Brain pericyte (primary cell): ENCODE measurements at places on chromosomes 16 and 17.

- no peak for DNase-seq
Measured at GRCh38 chr16:69376393-69377059, 9.3 kb downstream of the TERF2 start.

DNA sequence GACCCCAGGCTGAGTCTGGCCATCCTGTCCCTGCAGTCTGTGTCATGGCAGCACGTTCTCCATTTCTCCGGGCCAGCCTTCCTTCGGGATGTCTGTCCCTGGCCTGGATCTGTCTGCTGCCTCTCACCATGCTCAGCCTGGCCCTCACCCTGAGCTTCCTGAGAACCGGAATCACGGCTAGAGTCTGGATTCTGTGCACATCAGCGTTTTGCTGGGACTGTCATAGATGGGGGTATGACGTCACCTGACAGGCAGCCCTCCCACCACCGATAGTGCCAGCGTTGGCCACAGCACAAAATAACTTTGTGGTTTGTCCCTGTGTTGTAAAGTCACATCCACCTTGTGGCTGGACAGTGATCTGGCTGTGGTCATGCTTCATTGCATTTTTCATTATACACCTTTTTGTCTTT lies 59.2 kb downstream of the B9D1 start:
- DNase-seq, result no peak

DNA sequence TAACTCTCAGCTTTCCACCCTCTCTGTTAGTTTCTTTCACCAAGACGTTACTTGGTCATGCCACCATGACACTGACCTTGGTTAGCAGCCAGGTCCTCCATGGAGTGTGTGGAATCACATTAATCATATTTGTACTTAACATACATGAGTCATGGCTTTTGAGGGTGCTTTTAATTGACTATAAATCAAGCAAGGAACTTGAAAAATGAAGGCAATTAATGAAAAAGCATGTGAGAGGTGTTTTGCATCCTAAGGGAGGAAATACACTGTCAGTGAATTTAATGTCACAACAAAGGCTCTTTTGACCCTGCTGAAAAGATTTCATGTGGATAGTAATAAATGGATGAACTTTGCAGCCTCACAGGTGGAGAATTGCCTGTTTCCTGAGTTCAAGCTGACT lies 240.7 kb downstream of the CDH13 start:
- no peak for DNase-seq

DNA sequence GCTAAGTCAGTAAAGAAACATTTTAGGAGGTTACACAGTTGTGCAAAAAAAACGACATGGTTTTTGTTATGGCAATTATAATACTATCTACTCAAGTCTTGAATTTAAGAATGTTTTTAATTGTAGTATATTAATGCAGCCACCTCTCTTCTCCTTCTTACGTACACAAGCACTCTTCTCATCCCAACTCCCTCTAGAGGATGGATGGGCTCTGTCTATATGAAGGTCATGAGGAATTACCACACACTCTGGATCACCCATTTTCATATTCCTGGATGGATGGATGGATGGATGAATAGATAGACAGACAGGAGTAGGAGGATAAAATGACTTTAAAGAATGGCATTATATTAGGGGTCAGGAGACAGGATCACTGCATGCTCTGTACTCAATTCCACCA lies 120.0 kb downstream of the PHKB start:
- no peak for DNase-seq

- DNase-seq, result no peak
Measured at GRCh38 chr17:27451906-27452305, 4.3 kb upstream of the KSR1 start.

GRCh38 chr16:65763640-65764305 lies 602.7 kb upstream of the CDH5 start:
- no peak for DNase-seq

DNA sequence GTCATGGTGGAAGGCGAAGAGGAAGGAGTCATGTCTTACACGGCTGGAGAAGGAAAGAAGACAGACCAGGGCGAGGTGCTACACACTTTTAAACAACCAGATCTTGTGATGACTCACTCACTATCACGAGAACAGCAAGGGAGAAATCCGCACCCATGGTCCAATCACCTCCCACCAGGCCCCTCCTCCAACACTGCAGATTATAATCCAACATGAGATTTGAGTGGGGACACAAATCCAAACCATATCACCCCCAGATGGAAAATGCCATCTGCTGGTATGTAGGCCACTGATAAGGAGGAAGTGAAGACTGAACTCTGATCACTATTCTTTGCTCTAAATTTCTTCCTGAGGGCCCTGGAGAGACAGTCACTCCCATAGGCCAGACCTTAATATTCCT lies 7.5 kb upstream of the ITGAX start:
- DNase-seq, result no peak

DNA sequence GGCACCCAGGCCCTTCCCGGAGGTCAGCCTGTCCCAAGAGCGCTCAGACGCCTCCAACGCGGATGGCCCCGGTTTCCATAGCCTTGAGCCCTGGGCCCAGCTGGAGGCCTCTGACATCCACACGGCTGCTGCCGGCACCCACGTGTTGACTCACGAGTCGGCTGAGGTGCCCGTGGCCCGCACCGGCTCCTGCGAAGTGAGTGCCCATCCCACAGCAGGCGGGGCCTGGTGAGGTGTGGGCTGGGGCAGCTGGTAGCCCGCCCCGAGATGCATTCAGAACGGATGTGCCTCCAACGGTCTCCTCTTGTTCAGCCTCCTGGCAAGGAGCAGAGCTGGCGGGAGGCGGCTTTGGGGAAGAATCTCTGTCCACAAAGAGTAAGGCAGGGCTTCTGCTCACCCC lies 2.7 kb downstream of the WDR90 start:
- DNase-seq, result no peak

DNA sequence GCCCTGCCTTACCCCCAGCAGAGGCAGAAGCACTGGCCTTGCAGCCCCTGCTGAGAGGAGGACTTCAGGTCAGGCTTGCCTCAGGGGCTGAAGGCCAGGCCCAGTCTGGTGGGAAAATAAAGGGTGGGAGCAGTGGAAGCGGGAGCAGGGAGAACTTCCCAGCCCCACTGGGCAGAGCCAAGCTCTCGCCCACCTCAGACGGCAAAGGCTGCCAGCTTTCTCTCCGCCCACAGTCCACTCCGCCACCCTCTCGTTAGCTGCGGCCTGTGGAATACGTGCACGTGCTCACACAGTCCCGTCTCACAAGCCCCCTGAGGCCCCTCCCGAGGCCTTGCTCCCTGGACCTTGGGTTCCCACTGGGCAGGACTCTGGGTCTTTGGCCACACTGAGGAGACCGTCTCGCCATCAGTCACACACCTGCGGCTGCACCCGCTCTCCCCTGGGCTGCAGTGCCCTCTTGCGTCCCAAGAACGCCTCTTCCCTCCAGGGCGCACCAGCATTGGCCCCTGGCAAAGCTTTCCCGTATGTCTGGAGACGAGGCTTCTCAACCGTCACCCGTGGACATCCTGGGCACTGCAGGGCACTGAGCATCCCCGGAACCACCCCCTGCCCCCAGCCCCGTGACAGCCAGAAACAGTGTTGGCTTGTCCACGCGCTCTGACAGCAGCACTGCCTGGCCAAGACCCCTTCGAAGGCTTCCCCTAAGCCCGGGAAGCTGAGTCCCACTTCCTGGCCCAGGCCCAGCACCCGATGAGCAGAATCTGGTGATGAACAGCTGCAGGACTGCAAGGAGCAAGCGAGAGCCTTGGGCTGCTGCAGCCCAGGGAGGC lies 8.3 kb downstream of the MRPL28 start:
- no peak for DNase-seq

- no peak for DNase-seq
Measured at GRCh38 chr17:6508519-6509030, 47.8 kb downstream of the PITPNM3 start.

- DNase-seq, result no peak
Measured at GRCh38 chr17:67390006-67390645, 13.0 kb downstream of the PITPNC1 start.

- no peak for DNase-seq
Measured at GRCh38 chr16:71474864-71475263, 12.8 kb upstream of the ZNF23 start.

DNA sequence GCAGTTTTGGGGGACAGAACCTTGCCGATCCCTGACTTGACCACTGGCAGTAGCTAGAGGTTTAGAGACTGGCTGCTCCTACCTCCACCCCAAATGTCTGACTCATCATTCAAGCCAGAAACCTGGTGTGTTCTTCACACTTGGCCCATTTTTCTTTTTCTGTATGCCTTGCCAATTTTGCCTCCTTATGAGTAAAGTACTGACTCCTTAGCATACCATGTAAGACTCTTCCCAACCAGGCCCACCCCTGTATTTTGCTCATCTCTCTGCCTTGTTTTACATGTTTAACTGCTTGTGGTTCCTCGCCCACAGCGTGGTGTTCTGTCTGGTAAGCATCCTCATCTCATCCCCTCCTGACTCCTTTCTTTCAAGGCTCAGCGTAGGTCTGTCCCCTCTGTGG lies 37.9 kb downstream of the NUP88 start:
- DNase-seq, result no peak

DNA sequence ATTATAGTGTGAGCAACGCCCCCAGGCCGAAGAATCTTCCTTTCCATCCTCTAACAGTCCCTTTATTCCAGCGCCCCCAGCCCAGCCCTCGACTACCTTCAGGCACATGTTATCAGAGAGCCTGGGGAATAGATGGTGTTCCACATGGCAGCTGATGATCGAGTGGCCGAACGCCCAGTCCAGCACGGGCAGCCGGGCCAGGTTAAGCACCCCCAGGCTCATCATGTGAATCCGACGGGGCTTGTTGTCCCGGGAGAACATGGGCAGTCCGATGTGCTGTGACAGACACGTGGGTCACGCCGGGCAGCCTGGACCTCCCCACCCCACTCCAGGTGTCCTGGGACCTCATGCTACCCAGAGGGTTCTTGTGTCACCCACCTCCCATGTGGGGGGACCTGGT lies 6.5 kb upstream of the FDXR start:
- DNase-seq, result no peak

DNA sequence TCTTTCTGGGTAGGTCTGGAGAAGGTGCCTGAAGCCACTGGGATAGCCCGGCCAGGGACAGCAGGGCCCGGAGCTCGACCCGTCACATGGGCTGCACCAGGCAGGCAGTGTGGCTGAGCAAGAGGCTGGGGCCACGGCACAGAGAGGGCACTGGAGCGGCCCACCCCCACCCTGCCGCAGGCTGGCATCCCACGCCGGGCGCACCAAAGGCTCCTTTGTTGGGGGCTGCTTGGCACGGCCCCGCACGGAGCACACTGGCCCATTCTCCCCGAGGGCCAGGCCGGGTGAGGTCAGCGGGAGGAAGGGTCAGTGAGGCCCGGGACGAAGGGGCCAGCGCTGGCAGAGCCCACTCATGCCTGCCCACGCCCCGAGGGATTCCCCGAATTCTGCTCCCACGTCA lies 36.5 kb upstream of the PVALEF start:
- DNase-seq, result no peak

DNA sequence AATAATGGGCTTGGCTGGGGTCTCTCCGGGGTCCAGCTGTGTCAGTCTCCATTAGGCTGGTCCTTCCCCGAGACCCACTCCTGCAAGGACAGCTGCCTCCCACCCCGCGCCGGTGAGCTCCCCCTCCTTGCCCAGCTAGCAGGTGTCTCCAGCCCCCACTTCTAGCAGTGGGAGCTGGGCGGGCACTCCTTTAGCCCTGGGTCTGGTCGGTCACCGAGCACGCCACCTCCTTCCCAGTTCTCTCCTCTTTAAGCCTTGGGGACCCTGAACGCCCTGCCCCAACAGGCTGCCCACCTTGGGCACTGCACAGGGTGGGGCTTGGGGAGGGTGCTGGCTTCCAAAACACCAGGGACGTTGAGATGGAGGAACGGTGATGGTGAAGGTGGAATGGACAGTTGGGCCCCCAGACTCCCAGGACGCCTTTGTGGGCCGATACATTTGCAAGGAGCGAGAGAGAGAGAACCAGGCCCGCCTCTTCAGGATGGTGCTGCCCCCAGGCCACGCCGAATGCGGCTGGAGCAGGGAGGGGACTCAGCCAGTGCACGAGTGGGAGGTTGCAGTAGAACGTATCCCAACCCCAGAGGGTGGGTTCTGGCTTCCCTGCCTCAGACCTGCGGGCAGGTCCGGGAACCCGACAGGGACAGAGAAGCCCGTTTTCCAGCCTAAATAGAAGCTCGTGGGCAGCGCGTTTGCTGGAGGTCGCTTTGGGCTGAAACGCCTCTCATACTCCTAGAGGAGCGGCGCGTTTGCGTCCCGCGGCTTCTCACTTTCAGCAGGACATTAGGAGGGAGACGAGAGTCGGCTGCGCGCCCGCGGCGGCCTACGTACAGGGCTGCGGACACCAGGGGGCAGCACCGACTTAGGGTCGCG lies 10.7 kb downstream of the TBX2 start:
- DNase-seq, result no peak

DNA sequence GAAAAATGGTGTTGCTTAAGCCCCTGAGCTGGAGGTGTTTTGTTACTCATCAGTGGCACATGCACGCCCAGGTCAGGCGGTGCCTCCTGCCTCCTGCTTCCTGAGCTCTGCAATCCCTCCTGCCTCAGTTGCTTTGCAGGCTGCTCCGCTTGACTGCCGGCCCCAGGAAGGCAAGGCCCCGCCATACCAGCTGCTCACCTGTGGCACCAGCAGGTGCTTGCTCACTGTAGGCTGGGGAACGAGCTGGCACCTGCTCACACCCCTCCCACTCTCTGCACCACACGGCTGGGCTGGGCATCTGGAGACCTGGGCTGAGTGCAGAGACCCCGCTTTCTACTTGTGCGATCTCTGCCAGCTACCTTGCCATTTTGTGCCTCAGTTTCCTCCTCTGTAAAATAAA lies 200.2 kb downstream of the RBFOX3 start:
- DNase-seq, result no peak

DNA sequence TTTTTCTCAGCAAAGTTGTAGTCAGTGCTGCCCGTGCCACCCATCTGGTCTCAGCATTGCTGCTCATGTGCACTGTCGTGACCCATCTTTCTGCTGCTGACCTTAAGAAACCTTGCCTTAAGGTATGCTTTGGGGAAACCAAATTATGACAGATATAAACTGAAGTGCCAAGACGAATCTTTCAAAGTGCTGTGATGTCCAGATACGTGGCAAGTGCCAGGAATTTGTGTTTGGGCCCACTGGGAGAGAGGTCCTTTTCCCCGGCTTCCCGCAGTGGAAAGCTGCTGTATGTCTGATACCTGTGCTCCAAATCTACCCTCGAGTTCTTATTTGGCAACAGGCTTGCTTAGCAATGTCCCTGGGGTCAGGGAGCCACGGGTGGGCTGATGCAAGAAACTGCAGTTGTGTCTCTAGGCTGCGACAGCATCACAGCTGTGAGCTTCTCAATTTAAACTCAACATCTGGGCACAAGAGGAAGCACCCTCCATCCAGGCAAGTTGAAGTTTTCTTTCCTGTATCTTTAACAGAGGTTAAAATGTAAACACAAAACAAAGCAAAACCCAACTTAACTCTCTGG lies 30.3 kb upstream of the TOX3 start:
- no peak for DNase-seq
